ENCODE measurements at places on chromosomes 5 and 9.

DNA sequence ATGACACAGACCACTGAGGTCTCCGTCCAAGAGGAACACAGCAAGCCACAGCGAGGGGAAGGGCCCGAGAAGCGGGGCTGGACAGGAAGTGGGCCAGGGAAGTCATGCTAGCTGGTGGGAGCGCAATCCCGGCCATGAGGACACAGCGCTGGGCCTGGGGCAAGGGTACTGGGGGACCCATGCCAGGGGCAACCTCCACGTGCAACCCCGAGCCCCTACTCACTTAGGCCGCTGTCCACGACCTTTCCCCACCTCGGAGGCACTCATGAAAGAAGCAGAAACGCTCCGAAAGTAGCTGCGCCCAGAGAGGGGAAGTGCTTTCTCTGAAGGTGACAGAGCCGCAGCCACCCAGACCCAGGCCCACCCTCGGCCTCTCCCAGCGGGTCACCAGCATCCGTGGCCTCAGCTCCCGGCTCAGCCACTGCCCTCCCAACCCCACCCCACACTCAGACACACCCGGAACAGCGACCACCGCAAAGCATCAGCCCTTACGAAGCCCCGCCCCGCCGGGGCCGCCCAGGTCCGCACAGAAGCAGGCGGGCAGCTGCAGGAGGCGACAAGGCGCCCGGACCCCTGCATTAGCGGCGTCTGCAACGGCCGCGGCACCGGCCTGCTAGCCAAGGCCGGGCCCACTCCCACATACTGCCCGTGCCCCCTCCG, 782 bp downstream of the BICD2 start:
- peak; percentile 37 for DNase-seq

- DNase-seq, result no peak
Measured at GRCh38 chr5:175479125-175479881, 943 bp downstream of the SFXN1 start.

GRCh38 chr5:58016877-58017276, 443.0 kb downstream of the PLK2 start:
- DNase-seq, result no peak

DNA sequence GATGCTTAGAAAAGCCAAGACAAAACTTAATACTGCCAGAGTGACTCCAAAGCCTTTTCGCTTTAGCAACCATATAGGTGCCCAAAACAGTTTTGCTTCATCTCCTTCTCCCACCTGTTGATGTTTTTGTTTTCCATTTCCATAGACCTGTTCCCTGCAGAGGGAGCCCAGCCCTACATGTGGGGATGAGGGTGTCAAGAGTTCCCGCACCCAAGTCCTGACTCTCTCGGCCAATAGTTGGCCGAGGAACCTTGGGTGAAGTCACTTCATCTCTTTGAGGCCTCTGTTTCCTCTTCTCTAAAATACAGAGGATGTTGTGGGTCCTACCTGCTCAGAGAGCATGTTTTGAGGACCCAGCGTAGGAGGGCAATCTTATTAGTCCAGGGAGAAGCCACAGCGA, 38.5 kb upstream of the LCP2 start:
- peak; percentile 19 for DNase-seq

DNA sequence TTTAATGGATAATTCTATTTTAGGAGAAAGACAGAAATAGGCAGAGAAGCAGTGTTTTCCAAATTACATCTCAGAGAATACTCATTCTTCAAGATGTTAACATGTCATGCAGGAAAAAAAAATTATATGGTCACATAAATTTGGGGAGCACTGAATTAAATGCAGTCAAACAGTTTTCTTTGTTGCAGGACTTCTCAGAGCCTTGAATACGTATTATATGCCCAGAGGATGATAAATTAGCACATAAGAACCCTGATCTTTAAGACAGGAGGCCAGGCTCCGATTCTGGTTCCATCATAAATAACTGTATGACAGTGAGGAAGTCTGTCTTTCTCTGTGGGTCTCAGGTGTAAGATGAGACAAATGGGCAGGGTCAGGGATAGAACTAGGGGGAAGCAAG, 41.4 kb downstream of the FAT2 start:
- DNase-seq, result no peak

GRCh38 chr5:96297867-96298266, 135.2 kb downstream of the PCSK1 start:
- no peak for DNase-seq

DNA sequence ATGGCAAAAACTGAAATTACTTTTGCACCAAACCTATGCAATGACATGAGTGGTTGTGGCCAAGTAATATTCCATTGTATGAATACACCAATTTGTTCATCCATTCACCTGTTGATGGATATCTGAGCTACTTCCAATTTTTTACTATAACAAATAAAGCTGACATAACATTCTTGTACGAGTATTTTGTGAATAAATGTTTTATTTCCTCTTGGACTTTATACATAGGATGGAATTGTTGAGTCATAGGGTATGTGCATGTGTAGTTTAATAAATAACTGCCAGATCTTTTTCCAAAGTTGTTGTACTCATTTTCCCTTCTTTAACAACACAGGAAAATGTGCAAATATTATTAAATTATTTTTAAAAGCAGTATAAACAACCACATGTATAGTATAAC, 146.1 kb upstream of the ZNF462 start:
- DNase-seq, result no peak

DNA sequence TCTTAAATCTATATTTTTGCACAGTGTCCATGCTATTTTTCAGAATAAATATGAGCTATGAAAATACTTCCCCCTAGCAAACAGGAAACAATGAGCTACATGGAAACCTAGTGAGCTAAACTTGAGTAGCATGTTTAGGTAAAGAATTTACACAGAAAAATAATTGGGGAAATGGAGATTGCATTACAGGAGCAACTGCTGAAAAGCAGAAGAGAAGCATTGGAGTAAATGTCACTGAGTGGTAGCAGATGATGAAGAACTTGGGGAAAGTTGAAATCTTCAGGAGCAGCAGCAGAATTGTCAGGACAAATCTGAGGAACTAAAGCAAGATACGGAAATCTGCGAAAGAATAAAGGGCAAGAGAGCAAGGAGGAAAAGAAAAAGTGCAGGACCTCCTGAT, 610.3 kb downstream of the TLE1 start:
- no peak for DNase-seq

GRCh38 chr9:107587191-107587963, 97.8 kb upstream of the KLF4 start:
- DNase-seq, result no peak

- no peak for DNase-seq
Measured at GRCh38 chr5:28499766-28500290, 1461.4 kb upstream of the CDH9 start.

GRCh38 chr9:127919253-127919815, 2.5 kb upstream of the ST6GALNAC4 start:
- DNase-seq, result no peak

DNA sequence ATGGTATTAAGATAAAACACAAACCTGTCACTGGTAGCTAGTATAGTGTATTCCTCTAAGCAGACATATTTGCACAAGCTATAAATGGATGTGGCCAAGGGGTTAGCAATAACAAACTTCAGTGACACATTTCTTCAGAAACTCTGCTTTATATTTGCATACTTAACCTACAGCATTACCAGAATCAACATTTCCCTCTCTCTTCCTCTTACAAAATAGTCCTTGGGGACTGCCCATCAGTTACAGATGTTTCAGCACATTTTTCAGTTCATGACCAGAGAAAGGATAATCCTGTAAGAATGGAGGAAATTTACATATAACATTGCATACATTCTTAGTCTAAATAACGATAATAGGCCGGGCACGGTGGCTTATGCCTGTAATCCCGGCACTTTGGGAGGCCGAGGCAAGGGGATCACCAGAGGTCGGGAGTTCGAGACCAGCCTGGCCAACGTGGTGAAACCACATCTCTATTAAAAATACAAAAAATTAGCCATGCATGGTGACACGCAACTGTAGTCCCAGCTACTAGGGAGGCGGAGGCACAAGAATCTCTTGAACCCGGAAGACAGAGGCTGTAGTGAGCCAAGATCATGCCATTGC, 25.3 kb upstream of the SLC1A1 start:
- no peak for DNase-seq

GRCh38 chr5:96649681-96650540, 12.3 kb upstream of the CAST start:
- no peak for DNase-seq

DNA sequence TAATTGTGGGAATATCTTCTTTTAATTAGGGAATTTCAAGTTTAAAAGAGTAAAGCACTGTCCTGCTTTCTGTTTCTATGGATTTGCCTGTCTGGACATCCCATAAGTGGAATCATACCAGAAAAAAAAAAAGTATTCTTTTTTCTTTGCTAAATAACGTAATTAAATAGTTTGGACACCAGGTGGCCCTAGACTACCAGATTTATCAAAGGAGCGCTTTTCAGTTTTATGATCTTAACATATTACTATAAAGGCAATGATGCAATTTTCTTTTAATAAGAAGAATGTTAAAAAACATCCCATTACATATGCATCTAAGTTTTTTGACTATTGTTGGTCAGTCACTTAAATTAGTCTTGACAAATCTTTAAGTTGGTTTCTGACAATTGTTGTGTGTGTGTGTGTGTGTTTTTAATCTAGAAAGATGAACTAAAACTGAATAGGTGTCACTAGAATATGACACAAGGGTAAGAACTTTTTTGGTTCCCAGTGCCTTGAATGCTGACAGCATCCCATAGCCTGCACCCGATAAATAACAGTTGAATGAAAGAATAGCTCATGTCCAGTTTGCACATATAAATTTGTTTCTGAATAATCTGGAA, 49.5 kb downstream of the C5orf22 start:
- DNase-seq, result peak; percentile 37

DNA sequence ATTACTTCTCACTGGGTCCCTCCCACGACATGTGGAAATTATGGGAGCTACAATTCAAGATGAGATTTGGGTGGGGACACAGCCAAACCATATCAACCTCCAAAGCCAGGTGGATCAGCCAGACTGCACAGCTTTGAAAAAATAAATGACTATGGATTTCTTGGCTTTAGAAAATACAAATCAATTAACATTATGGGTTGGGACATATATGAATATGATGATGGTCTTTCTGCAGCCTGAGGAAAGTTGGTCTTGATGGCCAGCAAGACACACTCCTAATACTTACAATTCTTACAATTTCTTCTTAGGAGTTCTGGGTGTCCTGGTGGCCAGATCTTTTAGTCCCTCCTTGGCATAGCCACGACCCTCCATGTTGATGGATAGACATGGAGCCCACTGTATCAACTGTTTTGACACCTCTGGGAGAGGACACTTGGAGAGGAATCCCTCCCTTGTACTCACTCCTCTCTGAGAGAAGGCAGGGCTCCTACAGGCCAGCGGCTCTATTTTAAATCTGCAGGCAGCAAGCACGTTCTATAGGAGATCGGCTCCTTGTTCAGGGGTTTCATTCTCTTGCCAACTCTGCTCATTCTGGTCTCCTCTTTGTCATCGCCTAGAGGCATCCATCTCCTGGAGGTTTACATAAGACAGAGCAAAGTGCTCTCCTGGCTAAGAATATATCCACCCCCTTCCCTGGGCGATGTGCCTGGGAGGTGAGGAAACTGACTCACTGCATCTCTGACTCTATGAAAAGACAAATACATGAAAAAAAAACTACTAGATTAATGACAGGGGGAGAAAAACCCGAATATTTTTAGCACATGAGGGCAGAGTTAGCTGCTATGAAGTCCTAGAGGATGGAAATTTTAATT, 145.9 kb downstream of the CARTPT start:
- DNase-seq, result no peak

DNA sequence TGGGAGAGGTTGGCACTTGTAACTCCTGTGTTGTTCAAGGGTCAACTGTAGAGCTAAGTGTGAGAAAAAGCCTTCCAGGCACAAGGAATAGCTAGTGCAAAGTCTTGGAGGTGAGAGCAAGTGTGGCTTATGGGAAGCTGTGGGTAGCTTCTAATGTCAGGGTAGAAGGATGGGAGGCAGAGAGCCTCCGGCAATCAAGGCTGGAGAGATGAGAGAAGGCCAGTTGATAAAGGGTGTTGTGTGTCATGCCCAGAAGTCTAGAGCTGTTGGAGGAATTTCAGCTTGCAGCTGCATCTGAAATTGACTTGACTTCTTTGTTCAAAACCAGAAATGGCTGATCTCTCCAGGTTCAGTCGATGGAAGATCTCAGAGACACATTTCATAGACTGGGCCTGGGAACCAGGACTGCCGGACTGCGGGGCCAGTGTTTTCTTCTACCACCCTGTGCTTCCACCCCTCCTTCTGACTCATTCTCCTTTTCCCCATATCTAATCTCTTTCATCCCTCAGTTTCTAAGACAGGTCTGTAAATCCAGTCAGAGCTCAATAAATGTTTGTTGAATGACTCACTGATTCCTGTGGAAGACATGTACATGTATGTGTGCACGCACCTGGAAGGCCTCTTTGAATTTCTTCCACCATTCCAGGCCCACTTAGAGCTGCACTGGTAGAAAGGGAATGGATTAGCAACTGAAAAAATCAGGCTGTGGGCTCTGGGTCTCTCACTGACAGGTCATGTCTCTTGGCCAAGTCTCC, 67.8 kb upstream of the KLF4 start:
- no peak for DNase-seq

GRCh38 chr5:29889051-29889450, 1304.4 kb upstream of the CDH6 start:
- no peak for DNase-seq

DNA sequence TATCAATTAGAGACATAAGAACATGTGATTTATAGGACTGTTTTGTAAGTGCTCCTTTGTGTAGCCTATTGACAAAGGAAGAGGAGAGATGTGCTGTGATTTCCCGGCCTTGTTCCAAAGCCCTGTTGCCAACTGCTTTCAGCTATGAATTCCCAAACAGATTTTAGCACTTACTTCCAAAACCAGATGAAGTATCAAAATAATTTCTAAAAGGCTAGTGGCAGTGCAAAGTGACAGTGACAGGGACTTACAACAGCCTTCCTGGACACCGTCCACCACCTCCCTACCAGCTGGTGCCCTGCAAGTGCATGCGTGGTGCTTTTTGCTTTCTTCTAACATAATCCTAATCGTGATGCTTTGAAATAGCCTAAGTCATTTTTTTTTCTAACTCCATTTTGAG, 254.1 kb upstream of the ACTBL2 start:
- DNase-seq, result no peak

- DNase-seq, result no peak
Measured at GRCh38 chr5:74310997-74311930, 329.3 kb downstream of the ENC1 start.

- no peak for DNase-seq
Measured at GRCh38 chr9:109817146-109817845, 37.3 kb downstream of the PALM2AKAP2 start.

DNA sequence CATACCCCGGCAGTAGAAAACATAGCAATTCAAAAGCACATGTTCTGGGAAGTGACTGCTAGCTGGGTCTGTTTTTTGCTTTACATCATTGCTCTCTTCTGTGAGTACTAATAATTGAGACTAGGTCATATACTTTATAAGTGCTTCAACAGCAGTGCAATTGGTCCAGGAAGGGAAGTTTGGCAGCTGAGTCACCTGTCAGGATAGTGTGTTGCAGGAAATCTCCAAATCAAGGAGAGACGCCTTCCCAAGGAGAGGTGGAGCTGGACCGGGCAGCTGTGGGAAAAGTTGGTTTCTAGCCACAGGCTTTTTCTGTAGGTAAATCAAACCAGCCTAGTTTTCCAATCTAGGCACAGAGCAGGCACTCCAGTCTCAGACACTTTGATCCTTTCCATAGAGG, 330.1 kb downstream of the ENC1 start:
- DNase-seq, result no peak

Measured in CD4-positive, alpha-beta T cell treated with Interleukin-21 for 1 hour (primary cell).